ENCODE measurements at places on chromosomes 1 and 21. TPM values are rescaled to one million over a fixed set of nuclear protein-coding genes. Genes with fewer than 3 reads are reported as not detected.
A peak's percentile ranks its signal among the peaks of the same experiment; 100 is the strongest.

NOS1AP gene
- not detected for total RNA-seq

DNA sequence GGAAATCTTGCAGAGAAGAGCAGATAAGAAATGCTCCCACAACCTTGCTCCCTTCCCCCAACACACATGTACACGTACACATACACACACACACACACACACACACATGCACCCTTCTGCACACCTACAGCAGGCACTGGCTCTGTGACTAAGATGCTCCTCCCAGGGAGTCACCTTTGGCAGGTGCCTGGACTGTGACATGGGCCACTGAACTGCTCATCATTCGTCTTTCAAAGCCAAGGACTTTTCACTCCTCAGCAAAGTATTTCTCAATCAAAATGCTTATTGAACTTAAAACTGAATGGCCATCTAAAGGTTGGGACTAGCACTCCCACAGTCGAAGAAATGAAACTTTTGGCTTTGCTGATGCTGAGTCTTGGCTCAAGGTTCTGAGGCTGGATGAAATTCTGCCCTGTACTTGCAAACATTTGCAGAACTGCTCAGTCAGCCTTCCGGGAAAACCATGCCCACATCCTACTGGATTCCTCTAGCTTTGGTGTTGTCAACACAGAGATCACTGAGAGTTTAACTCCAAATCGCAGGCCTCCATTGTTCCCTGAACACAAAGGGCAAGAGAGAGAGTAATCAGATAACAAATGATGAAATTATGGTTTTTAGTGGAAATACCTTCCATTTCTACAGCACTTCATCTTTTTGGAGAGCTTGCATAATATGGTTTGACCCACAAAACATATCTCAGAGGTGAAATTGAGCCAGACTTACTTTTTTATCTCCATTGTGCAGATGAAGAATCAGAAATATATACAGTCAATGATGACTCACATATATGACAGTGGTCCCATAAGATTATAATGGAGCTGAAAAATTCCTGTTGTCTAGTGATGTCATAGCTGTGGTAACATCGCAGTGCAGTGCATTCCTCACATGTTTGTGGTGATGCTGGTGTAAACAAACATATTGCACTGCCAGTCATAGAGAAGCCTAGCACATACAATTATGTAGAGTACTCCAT is 72.4 kb upstream of the BCAR3 start:
- no peak overlapping the region for H3K4me3 ChIP-seq
- DNase-seq, result no peak
- peaks cover 23% of the 10 kb centered on the region for H3K4me1 ChIP-seq
- no peak overlapping the region for H3K27ac ChIP-seq

DNA sequence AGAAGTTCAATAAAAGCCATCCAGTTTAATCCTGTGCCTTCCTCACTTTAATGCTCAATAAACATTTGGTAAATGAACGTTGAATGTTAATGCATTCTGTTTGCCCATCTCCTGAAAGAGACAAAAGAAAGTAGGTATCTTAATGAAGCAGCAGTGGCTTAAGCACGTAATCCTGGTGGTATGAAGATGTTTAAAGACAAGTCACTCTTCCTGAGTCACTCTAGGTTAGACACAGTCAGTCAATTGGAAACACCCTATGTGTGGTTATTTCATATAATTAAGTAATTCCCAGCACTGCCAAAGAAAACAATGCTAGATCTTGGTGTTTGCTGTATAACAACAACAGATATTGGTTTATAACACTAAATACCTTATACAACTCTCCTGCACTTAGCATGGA is 334.0 kb upstream of the FMN2 start:
- DNase-seq, result no peak
- no peaks in the 10 kb centered on the region for H3K36me3 ChIP-seq
- H3K27ac ChIP-seq, result no peak overlapping the region
- peaks cover 3% of the 10 kb centered on the region for H3K27me3 ChIP-seq
- H3K4me1 ChIP-seq, result no peaks in the 10 kb centered on the region

DNA sequence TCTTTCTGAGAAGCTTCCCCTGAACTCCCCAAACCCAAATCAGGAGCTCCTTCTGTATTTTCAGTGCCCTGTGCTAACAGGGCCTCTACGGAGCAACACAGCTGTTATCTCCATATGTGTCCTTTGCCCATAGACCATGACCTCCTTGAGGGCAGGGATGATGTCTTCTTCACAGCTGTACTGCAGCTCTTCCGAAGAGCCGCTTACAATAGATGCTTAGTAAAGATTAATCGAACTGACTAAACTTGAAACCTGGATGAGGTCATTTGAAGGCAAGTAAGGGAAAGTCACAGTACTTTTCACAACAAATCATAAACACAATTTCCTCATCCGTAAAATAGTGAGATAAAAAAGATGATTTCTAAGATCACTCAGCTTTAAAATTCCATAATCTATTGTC is 4.4 kb upstream of the KCNN3 start:
- peaks cover 10% of the 10 kb centered on the region for H3K27me3 ChIP-seq
- no peaks in the 10 kb centered on the region for H3K36me3 ChIP-seq
- H3K4me3 ChIP-seq, result no peak overlapping the region
- H3K4me1 ChIP-seq, result peaks cover 30% of the 10 kb centered on the region

DNA sequence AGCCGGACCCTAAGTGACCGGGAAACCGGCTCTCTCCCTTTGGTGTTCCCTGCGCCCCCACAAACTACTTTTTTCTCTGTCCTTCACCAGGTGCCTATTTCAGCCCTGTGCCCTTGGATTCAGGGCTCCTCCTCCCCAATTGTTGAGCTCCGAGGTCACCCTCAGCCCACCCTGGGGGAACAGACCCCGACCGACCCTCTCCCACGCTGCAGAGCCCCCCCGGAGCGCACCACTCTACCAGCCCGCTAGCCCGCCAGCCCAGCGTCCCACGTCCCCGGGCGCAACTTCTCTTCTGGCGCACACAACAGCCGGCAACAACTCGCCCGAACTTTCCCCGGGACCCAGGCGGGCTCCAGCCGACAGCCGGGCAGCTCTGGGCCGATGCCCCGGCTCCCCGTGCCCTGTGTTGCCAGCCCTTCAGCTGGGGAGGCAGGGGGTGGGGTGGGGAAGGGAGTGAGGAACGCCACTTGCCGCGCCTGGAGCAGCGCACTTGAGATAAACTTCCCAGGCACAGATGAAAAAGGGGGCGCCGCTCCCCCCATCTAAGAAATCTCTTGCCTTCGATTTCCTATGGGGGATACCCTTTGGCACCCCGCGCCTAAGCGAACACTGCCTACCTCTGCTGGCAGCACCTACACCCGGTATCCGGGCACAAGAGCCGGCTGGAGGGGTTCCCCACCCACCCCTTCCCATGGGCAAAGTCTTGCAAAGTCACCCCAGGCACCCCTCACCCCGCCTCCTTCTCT is 997 bp downstream of the CASZ1 start:
- DNase-seq, result no peak
- peak overlapping the region; percentile 43 for H3K27ac ChIP-seq
- H3K36me3 ChIP-seq, result peaks cover 1% of the 10 kb centered on the region

GRCh38 chr1:48726139-48726538 is 50.6 kb downstream of the BEND5 start:
- DNase-seq, result no peak
- H3K4me1 ChIP-seq, result peaks cover 4% of the 10 kb centered on the region
- H3K27ac ChIP-seq, result no peak overlapping the region
- H3K36me3 ChIP-seq, result peaks cover 7% of the 10 kb centered on the region
- H3K4me3 ChIP-seq, result no peak overlapping the region

DNA sequence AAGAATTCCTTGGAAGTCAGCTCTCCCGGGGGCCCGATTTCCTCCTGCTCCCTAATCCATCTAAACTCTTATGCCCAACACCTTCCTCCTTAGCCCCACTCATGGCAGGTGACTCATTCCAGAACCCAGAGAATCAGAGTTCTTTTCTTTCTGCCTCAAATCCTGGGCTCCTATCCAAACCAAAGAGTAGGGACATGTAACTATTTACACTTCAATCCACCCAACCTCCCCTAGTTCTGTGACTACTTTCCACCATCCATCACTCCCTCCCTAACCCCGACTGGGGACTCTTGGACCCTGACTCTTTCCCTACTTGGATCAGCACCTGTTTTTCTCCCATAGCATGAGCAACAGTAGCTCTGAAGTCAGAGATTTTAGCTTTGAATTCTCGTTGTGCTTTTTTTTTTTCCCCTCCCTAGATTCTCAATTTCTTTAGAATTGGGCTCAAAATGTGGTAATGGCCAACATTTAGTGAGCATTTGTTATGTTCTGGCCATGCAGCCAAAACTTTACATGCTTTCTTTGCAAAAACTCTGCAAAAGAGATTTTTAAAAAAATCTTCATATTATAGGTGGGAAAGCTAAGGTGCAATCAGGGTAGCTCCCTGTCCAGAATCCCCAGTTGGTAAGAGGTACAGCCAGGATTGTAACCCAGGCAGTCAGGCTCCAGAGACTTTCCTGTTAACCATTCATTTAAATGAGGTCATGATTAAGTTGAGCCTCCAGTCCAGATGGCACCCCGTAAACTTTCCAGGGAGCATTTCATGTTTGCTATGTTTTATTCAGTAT is 7.5 kb upstream of the CYP4A11 start:
- H3K27me3 ChIP-seq, result peaks cover 17% of the 10 kb centered on the region
- no peak overlapping the region for H3K4me3 ChIP-seq
- H3K4me1 ChIP-seq, result peaks cover 13% of the 10 kb centered on the region
- H3K27ac ChIP-seq, result peak overlapping the region; percentile 27
- no peak for DNase-seq

DNA sequence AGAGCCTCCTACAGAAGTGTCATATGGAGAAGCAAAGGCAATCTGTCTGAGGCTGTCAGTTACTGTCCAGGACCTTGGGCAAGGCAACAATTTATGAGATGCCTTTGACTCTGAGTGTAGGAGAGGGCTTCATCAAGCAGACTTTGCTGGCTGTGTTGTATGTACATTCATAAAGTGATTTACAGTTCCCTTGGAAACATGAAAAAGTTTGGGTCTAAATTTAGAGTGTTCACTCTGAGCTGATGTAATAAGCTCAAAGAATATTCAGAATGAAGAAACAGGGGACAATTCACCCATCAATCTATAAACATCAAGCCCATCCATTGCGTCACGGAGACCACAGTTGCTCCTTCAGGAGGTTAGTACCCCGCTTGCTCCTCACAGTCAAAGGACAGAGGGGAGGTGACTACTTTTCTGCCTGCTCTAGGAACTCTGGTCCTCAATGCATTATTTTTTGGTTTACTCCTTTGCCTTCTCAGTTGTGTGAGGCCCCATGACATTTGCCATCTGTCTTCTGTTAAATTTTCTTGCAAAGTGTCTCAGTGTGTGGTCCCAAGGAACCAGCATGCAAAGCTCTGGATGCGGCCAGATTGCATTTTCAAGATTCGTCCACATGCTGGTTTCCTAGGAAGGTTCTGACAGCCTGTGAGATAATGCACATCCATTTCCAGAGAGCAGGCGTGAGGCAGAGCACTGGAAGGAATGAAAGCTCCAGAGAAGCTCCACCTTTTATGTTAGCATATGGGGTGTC is 241.1 kb upstream of the KIAA0040 start:
- DNase-seq, result peak; percentile 43
- no peak overlapping the region for H3K4me3 ChIP-seq
- H3K27ac ChIP-seq, result no peak overlapping the region

DNA sequence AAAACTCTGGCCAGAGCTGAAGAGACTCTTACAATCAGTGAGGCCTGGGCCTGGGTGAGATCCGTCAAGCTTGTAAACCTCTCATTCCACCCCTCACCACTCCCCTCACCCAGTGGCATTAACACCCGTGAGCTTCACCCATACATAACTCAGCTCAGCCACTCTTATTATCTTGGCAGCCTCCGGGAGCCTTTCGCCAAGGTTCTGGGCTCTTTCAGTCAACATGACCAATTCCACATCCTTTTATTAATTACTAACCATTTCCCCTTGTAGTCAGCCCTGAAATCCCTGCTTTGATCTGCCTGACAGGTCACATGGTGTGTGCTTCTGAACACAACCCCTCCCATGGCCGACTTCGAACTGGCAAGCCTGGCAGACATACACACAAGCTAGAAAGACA is 134.8 kb downstream of the SETD4 start:
- no peaks in the 10 kb centered on the region for H3K4me1 ChIP-seq
- no peak overlapping the region for H3K4me3 ChIP-seq
- no peak overlapping the region for H3K27ac ChIP-seq
- DNase-seq, result no peak
- peaks cover 18% of the 10 kb centered on the region for H3K27me3 ChIP-seq
- H3K36me3 ChIP-seq, result no peaks in the 10 kb centered on the region

GRCh38 chr1:165129568-165130164 is 226.8 kb downstream of the LMX1A start:
- DNase-seq, result peak; percentile 78
- H3K27ac ChIP-seq, result no peak overlapping the region

GRCh38 chr1:63173161-63173560 is 149.2 kb upstream of the FOXD3 start:
- peaks cover under 1% of the 10 kb centered on the region for H3K27me3 ChIP-seq
- H3K36me3 ChIP-seq, result no peaks in the 10 kb centered on the region
- H3K4me3 ChIP-seq, result no peak overlapping the region
- no peaks in the 10 kb centered on the region for H3K4me1 ChIP-seq

USP21 gene
- 32.7 TPM for total RNA-seq

DNA sequence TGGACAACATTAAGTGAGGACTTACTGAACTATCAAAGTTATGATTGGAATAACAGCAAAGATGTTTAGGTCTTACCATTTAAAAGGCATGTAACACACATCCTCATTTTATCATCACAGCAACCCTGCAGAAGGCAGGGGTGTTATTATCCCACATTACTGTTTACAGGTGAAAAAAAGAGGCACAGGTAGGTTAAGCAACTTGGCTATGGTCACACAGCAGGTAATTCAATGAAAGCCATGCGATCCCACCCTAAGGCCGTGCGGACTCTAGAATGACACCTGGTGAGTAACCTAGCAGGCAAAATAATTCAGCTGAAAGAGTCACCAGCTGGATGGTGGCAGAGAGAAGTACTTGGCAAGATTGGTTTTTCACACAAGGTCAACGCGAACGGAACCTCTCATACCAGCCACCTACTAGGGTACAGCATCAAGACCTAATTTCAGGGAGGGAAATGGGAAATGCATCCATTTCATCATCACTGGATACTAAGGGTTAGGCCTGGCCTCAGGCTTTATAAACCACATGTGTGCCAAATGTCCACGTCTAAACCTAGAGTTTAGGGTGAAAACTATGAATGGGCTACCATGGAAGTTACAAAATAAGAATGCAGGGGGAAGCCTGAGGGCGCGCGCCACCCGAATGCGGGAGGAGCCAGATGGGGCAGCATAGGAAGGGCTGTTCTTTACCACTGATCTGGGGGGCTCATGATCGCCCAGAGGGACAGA is 85.3 kb downstream of the SLC66A1 start:
- no peaks in the 10 kb centered on the region for H3K27me3 ChIP-seq
- no peak overlapping the region for H3K4me3 ChIP-seq
- peaks cover 12% of the 10 kb centered on the region for H3K36me3 ChIP-seq
- no peak for DNase-seq
- peak overlapping the region; percentile 71 for H3K27ac ChIP-seq
- H3K4me1 ChIP-seq, result peaks cover 34% of the 10 kb centered on the region

DNA sequence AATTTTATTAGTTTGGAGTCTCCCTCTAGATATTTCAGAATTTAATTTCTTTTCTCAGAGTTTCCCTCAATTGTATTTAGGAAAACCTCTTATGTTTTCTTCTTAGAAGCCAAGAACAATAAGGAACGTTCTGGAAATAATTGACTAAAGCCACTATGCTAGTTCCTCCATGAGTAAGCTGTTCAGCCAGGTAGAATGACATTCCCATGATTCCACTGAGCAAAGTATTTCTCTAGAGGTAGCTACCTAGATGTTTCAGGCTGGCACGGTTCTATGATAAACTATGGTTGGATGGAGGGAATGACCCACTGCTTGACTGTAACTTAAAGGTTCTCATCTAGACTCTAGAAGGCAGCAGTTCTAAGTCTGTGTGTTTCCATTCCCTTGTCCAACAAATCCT is 62.4 kb downstream of the CLDN17 start:
- no peak overlapping the region for H3K4me3 ChIP-seq
- H3K27ac ChIP-seq, result no peak overlapping the region
- DNase-seq, result no peak
